KBM-7 (cell line): ENCODE measurements at places on chromosomes 4 and X.

DNA sequence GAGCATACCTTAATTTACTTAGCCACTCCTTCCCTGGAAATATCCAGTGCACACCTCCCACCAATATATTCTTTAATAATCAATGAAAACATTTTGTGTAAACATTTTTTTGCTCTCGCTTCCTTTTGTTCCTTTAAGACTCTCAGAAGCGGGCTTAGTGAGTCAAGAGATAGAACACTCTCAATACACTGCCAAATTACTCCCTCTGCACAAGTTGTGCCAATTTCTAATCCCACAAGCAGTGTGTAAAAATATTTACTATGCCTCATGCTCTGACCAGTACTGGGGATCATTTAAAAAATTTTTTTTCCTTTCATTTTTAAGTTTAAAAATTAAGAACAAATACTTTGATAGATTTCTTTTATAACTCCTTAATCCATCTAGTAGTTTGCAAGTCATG is 5.1 kb downstream of the MORF4L2 start:
- DNase-seq, result no peak

DNA sequence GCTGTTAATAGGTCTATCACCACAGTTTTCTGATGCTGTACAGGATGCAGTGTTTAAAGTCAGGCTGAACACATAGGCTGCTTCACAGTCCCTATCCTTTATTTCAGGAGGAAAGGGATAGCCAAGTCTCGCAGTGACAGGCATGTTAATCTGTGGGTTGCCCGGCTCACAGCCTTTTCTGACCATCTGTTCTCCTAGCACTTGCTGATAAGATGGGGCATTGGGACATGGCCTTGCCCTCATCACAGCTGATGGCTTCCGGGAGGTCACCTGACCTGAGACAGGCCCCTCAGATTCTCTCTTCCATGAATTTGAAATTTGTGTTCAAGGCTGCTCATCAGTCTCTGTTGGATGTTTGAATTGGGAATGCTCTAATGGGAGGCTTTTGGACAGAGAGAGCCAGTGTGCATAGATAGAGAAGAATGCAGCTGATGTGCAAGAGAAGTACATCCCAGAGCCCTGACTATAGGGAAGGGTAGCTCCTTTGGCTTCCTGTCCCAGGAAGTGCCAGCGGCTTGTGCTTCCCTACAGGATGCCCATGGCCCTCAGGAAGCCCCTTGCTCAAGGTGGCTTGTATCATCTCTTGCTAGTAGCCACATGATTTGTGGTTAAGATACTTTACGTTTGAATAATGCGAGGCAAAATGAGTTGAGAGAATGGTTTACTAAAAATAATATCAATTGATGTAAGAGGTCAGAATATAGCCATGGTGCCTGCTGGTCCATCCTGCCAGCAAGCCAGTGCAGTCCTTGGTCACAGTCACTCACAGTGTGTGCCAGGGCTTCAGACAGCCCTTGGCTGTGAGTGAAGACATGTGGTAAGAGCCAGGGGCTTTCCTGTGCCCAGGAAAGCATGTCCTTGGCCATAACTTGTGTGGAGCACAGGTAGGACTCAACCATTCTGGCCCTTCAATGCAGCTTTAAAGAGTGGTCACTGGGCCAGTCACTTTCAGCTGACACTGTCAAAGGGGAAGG is 88.6 kb downstream of the TSPAN7 start:
- DNase-seq, result no peak

- no peak for DNase-seq
Measured at GRCh38 chrX:8811611-8812010, 10.4 kb upstream of the FAM9A start.

DNA sequence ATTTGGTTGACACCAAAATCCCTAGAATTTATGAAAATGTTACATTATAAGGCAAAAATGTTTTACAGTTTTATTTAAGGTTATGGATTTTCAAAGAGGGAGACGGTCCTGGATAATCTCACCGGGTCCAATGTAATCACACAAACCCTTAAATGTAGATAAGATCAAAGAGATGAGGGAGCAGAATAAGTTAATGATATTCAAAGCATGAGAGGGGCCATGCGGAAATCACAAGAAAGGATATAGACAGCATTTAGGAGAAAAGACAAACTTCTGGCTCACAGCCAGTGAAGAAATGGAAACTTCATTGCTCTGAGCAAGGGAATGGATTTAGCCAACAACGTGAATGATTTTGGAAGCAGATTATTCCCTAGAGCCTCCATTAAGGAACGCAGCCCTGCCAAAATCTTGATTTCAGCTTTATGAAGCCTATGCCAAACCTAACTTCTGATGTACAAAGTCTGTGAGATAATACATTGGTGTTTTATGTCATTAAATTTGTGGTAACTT is 684.4 kb upstream of the GNPDA2 start:
- DNase-seq, result no peak

GRCh38 chr4:128298852-128299251 is 11.2 kb upstream of the PGRMC2 start:
- DNase-seq, result no peak

- DNase-seq, result no peak
Measured at GRCh38 chr4:94284889-94285288, 57.7 kb downstream of the HPGDS start.

- no peak for DNase-seq
Measured at GRCh38 chr4:13348216-13348615, 135.9 kb downstream of the RAB28 start.

GRCh38 chr4:71201057-71201456 is 137.8 kb upstream of the SLC4A4 start:
- no peak for DNase-seq

- DNase-seq, result peak; percentile 40
Measured at GRCh38 chr4:102263024-102263787, 82.1 kb downstream of the SLC39A8 start.

DNA sequence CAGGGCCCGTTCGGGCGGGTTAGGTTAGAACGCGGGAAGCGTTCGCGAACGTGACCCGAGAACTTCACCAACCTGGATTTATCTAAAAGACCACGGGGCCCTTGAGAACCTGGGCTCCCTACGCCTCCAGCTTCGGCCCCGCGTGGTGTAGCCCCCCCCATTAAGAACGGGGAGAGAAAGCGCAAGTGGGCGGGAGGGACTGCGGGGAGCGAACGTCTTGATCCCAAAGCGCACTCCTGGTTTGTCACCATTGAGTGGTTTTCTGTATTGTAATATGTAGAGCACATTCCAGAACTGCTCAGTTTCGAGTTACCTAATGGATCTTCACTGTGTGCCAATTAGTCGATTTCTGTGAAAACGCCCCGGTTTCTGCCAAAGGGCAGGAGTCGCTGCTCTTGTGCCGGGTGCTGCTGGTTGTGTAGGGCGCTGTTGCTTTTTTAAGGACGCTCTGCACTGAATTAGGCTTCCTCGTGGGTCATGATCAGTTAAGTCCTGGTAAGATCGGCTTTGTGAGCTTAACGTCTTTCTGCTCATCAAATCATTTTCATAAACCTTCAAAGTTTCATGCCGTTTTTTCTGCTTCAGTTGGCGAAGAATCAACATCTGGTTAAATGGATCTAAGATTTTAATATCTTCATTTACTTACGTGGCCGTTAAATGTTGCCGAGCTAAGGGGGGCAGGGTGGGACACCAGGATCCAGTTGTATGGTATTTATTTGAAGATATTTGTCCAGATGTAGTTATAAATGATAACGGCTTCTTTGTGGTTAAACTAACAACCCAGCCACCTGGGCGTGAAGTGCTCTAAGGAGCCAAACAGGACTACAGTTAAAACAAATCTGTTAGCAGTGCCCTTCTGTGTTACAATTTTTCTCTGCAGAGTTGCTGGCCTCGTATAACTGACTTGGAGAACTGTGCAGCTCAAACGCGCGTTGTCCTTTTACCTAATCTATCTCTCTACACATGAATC is 809 bp downstream of the MND1 start:
- DNase-seq, result peak; percentile 87

DNA sequence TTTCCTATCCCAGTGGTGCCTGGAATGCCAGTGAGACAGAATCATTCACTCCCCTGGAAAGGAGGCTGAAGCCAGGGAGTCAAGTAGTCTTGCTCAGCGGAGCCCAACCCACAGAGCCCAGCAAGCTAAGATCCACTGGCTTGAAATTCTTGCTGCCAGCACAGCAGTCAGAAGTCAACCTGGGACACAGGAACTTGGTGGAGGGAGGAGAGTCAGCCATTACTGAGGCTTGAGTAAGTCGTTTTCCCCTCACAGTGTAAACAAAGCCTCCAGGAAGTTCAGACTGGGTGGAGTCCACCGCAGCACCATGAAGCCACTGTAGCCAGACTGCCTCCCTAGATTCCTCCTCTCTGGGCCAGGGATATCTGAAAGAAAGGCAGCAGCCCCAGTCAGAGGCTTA is 283.2 kb upstream of the CPEB2 start:
- DNase-seq, result no peak

DNA sequence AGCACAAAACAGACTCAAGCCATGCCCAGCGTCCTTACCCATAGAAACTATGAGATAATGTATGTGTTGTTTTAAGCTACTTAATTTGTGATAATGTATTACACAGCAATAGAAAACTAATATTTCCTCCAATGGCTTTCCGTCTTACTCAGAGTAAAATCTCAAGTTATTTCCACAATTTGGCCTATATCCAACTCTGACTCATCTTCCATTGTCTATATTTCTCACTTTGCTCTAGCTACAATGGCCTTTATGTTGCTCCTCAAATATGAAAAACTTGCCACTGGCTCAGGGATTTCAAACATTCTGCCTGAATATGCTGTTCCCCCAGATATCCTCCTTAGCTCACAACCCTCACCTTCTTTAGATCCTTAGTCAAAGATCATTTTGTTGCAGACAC is 31.6 kb downstream of the IQCM start:
- DNase-seq, result no peak

DNA sequence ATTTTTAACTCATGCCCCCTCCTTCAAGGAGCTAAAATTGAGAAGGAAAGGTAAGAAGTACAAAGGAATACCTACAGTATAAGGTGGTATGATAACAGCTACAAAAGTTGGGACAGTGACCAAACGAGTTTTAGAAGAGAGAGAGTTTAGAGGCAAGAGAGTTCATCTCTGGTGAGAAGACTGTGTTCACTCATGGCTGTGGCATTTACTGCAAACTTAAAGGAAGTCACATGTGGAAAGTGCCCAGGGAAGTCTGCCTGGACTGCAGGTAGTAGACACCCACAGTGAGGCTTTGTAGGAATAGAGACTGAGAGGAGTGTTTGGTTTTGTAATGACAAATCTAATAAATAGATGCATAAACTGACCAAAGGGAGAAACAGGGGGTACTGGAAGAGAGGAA is 493.5 kb downstream of the IL15 start:
- no peak for DNase-seq

GRCh38 chr4:76306882-76307659 is 538 bp downstream of the STBD1 start:
- DNase-seq, result peak; percentile 67

GRCh38 chrX:30893206-30893605 is 4.2 kb upstream of the TAB3 start:
- no peak for DNase-seq

GRCh38 chr4:123397144-123398065 is 810 bp downstream of the SPRY1 start:
- DNase-seq, result peak; percentile 60

DNA sequence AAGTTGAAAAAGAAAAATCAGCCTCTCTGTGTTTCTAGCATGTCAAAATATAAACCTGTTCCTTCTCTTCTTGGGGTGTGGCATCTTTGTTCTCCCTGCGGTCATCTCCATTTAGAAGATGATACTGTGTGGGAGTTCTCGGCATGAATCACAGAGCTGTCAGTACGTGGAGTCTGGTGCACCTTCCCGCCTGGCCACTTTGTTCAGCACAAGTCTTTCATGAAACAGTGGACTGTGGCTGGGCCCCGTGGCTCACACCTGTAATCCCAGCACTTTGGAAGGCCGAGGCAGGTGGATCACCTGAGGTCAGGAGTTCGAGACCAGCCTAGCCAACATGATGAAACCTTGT is 166.5 kb downstream of the MAML3 start:
- DNase-seq, result no peak

DNA sequence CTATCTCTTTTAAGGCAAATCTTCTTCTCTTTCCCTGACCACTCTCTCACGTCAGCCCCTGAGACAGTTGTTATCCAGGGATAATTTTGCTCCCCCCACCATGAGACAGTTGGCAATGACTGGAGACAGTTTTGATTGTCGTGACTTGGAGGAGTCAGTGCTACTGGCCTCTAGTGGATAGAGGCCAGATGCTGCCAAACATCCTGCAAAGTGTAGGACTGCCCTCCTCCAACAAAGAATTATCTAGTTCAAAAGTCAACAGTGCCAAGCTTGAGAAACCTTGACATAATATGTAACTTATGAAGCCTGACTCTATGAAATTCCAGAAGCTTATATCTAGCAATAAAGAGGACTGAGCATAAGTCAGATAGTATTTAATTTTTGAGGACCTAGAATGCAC is 502.1 kb upstream of the IGFBP7 start:
- DNase-seq, result no peak
